ENCODE measurements at places on chromosomes 3 and 15.

- DNase-seq: no peak
Measured at GRCh38 chr3:117473981-117474538, 764.5 kb downstream of the TUSC7 start.

DNA sequence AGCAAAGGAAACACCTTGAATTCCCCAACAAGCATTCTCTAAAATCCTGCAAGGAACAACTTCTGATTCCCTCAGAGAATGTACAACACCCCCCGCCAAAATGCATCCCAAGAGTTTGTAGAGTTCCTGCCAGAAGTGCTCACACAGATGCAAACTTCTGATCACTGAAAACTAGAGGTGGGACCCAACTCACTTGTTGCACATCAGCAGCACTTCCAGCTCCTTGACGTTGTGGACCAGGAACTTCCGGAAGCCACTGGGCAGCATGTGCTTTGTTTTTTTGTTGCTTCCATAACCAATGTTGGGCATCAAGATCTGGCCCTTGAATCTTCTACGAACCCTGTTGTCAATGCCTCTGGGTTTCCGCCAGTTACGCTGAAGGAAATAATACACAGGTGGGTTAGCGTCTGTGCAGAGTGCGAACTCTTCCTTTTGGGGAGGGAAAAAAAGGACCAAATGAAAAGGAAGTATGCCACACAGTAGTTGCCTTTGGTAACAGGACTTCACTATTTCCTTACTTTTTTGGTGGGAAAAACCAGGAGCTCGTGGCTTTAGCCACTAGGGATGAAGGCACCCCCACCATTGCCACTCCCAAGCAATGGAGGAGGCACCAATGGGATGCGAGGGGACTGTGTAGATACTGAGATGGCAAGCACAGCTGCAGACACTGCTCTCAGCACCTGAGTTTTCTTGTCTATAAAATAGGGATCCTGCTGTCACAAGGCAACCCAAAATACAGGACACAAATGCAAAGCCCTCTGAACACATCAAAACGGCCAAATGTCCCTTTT is 2.0 kb downstream of the RPL32 start:
- DNase-seq: no peak

DNA sequence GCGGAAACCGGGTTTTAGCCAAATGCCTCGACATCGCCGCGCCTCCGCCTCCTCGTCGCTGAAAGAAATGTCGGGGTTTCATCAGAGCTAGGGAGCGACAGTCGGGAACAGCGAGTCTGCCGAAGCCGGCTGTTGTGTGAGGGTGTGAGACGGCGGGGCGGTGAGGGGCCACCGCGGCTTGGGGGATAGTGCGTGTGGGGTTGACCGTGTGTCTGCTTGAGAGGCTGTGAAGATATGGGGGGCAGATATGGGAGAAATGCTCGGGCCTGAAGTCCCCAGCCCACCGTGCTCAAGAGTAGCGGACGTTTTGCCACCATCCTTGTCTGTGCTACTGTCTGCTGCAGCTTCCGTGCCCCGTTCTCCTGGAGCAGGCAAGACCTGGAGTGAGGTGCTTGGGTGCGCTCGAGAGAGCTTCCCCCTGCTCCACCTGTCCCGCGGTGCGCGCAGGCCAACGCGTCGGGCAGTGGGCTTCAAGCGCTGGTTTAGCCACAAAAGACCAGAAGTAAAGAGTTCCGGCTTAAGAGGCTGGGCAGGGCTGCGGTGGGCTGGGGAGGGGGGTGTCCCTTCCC is 716 bp upstream of the ISLR2 start:
- no peak for DNase-seq

GRCh38 chr15:64703632-64703959 is 71.8 kb downstream of the RBPMS2 start:
- no peak for DNase-seq

GRCh38 chr3:191239407-191240031 is 40.5 kb downstream of the OSTN start:
- DNase-seq: no peak

DNA sequence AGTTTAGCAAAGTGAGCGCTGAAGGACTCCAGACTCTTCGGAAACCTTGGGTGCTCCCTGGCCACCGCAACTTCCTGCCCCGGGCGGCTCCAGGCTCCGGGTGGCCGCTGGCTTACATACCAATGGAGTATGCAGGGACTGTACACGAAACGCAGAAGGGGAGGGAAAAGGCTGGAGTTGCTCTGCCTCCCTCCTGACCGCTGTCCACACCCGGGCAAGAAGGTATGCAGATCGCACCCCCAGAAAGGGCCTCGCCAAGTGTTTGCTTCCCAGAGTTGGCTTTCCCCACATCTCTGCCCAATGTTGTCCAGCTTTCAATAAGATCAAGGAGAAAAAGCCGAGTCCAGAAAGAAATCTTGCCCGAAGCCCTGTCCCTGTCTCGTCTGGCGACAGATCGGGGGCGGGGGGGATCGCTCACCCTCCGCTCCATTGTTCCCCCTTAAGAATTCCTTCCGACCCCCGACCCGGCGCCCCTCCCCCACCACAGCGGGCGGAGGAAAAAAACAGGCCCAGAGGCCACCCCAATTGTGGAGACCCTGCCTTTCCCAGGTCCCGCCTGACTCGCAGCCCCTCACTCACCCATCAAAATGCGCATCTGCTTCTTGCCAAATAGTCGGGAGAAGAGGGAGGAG is 533 bp downstream of the ARF4 start:
- peak; percentile 72 for DNase-seq

DNA sequence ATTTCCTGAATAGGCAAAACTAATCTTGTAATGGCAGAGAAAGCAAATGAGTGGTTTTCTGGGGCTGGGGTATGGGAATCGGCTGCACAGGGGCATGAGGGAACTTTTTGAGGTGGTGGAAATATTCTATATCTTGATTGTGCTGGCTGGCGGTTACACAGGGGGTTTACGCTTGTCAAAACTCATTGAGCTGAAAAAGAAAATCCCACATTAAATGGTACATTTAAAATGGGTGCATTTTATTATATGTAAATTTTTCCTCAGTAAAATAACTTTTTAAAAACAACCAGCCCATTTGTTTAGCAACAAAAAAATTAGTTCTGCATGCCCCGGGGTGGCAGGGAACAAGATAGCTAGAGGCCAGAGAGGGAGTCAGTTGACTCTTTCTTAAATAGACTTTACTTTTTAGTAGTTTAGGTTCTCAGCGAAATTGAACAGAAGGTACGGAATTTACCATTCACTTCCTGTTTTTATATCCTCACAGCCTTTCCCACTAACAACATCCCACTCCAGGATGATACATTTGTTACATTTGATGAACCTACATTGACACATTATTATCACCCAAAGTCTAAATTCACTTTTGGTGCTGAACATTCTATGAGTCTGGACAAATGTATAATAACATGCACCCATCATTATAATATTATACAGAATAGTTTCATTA is 41.2 kb upstream of the BCL2A1 start:
- DNase-seq: no peak

- DNase-seq: no peak
Measured at GRCh38 chr3:133620066-133620784, 41.5 kb downstream of the TOPBP1 start.

DNA sequence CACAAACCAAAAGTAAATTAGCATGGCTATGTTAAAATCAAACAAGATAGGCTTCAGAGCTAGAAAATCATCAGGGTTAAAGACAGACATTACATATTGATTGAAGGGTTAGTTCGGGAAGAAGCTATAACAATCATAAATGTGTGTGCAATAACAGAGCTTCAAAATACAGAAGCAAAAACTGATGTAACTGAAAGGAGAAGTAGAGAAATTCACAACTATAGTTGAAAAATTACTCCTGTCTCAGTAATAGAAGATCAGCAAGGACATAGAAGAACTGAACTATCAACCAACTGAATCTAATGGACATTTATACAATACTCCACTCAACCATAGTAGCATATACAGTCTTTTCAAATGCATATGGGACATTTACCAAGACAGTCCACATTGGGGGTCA is 59.4 kb downstream of the MCTP2 start:
- DNase-seq: no peak

GRCh38 chr3:141184430-141184829 is 47.2 kb upstream of the PXYLP1 start:
- no peak for DNase-seq

- no peak for DNase-seq
Measured at GRCh38 chr3:123310741-123311140, 109.0 kb downstream of the SEC22A start.

DNA sequence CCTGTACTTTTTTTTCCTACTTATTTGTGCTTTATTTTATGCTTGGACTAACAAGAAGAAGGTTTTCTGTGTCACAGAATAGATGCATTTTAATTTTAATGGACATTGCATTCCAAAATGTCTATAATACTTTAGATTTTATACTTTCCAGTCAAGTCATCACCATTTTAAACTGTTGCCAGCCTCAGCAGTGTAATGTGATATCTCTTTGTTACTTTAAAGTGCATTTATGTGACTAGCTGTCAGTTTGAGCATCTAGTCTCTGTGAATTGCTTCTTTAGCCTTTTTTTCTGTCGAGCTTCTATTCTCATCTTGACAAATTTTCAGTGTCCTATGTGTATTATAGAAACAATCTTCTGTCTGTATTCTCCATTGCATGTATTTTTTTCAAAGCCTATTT is 511.4 kb upstream of the CBLB start:
- no peak for DNase-seq

- DNase-seq: no peak
Measured at GRCh38 chr3:170078620-170079281, 41.0 kb downstream of the GPR160 start.

GRCh38 chr15:69474291-69474690 is 21.7 kb downstream of the RPLP1 start:
- no peak for DNase-seq

- no peak for DNase-seq
Measured at GRCh38 chr15:73530649-73531048, 87.7 kb downstream of the REC114 start.

GRCh38 chr15:62209821-62210220 is 44.7 kb upstream of the C2CD4B start:
- no peak for DNase-seq

DNA sequence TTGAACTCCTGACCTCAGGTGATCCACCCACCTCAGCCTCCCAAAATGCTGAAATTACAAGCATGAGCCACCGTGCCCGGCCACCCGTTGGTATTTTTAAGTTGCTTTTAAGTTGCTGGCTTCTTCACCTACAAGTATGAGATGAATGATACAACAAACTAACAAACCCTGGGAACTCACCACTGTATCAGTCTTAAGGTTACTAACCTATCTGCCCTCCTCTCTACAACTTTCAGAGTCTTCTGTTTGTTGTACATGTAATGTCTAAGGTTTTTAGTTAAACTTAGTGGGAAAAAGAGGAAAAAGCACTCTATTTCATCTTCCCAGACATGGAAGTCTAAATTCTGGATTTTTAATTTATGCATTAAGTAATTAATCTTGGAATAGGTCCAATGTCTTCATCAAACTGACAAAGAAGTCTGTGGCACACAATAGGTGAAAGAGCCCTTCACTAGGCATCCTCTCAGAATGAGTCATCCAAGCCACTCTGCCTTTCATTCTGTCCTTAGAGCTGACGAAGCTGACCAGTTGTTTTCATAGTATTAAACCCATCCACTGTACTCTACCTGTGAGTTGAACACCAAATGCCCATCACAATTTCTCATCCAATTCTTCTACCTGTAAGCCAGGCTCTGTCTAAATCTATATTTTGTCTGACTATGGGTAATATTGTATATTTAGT is 936.1 kb downstream of the TUSC7 start:
- no peak for DNase-seq

GRCh38 chr3:42369304-42369703 is 41.1 kb downstream of the LYZL4 start:
- DNase-seq: no peak

GRCh38 chr3:175911937-175912336 is 1052.8 kb downstream of the NAALADL2 start:
- no peak for DNase-seq

GRCh38 chr15:51623386-51623938 is 891 bp upstream of the DMXL2 start:
- DNase-seq: no peak

- DNase-seq: no peak
Measured at GRCh38 chr3:27723001-27723445, 900 bp upstream of the EOMES start.

- DNase-seq: no peak
Measured at GRCh38 chr3:14520967-14521366, 19.2 kb downstream of the GRIP2 start.

DNA sequence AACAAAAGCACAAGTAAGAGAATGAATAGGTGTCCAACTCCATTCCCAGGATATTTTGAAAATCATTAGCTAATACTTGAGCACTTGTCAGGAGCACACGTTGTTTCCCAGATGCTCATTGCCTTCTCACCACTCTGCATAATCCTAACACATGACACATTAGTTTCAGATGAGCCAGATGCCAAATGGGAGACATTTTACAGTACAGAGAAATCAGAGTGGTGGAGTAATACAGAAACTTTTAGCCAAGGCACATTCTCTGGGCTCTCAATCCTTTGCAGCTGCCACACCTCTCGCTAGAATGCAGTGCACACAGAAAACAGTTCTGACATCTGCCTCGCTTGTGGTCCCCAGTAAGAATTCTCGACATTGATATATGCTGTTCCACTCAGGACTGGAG is 76.6 kb downstream of the P3H2 start:
- DNase-seq: no peak

- no peak for DNase-seq
Measured at GRCh38 chr3:188179006-188179966, 25.3 kb downstream of the LPP start.

- DNase-seq: no peak
Measured at GRCh38 chr15:69830430-69830829, 267.3 kb downstream of the TLE3 start.

DNA sequence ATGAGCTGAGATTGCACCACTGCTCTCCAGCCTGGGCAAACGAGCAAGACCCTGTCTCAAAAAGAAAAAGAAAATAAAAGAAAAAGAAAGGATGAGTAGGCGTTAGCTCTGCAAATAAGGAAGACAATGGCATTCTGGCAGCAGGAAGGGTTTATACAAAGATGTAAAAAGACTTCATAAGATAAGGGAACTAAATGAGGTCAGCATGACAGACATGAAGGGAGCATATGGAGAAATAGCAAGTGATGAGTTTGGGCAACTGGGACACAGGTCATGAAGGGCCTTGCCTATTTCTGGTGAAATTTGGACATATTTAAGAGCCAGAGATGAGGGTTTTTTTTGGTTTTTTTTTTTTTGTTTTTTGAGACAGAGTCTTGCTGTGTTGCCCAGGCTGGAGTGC is 24.5 kb downstream of the TMEM266 start:
- DNase-seq: no peak

Measured in stimulated activated CD8-positive, alpha-beta memory T cell treated with anti-CD3 and anti-CD28 coated beads, Interleukin-4, amount 100 ng/mL, for 48 hours (primary cell).